CD8-positive, alpha-beta T cell (primary cell): ENCODE measurements at places on chromosomes 4 and X.
A peak's percentile ranks its signal among the peaks of the same experiment; 100 is the strongest.

DNA sequence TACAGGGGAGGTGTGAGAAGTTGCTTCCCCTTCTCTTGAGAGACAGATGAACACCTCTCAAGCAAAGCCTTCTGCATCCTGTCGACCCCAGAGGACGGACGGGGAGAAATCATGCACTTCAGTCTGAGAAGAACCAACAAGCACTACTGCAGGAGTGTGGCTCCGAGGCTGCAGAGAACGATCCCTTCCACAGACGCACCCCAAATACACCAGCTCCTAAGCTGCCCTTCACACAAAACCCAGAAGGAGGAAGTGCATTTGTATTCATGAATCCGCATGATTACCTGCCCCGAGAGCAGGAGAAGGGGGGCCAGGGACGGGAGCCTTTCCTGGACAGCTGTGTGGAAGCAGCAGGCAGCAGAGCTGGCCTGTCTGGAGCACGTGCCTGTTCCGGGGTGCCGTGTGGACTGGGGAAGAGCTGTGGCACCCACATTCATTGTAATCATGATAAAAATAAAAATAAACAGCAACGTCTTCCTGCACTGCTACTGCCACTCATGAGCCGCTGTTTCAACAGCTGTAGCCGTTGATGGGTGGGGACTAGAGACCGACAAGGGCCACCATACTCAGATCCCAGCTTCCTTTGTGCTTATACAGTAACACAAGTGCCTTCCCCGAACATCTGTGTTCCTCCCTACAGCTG, 42.9 kb downstream of the ACSL1 start:
- DNase-seq = no peak

- no peak for DNase-seq
Observed at GRCh38 chrX:50161127-50161526, 39.7 kb downstream of the AKAP4 start.

DNA sequence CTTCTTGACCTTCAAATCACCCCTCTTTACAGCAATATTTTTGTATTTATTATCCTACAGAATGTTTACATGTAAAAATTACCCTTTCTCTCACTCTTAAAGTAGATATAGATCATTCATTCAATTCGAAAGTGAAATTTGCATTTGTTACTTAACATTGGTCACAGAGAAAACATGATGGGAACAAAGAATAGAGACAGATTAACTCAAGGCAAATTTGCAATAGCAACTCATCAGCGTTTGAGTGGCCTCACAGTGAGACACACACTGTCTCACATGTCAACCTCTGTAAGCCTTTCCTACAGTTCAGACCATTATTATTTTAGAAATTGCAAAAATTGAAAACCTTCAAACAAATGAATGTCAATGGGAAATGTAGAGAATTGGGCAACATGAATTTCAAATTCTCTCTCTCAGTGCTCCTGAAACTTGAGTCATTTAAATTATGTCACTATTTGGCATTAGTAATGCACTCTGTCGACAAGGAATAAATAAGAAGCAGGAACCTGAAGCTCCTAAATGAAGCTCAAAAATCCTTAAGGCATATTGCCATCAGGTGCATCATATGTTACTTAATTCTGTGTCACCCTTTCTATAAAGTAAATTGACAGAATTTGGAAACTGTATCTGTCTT, 148.3 kb upstream of the ANXA10 start:
- no peak for DNase-seq

DNA sequence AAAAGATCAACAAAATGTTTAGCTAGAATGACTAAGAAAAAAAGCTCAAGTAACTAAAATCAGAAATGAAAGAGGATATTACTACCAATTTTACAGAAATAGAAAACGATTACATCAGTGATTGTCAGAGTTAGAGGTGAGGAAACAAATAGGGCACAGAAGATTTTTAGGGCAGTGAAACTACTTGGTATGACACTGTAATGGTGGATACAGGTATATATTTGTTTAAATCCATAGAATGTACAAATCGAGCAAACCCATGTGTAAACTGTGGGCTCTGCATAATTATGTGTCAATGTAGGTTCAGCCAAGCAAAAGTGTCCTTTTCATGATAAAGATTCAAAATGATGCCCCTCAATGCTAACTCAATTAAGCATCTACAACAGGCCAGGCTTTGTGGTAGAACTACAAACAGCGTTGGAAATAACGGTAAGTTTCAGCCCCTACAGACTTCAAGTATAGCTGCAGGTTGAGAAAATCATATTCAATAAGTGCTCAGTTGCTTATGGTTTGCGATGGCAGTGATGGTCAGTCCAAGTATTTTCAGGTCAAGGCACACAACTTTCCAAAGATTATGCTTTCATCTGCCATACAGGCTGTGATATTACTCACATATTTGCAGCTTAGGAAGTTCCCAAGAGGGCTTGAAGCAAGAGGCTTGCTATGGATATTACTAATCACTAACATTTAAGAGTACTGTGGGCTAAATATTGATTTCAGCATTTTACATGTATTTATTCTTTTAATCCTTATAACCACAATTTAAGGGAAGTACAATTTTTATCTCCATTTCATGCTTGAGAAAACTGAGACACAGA, 158.6 kb downstream of the TET2 start:
- no peak for DNase-seq

DNA sequence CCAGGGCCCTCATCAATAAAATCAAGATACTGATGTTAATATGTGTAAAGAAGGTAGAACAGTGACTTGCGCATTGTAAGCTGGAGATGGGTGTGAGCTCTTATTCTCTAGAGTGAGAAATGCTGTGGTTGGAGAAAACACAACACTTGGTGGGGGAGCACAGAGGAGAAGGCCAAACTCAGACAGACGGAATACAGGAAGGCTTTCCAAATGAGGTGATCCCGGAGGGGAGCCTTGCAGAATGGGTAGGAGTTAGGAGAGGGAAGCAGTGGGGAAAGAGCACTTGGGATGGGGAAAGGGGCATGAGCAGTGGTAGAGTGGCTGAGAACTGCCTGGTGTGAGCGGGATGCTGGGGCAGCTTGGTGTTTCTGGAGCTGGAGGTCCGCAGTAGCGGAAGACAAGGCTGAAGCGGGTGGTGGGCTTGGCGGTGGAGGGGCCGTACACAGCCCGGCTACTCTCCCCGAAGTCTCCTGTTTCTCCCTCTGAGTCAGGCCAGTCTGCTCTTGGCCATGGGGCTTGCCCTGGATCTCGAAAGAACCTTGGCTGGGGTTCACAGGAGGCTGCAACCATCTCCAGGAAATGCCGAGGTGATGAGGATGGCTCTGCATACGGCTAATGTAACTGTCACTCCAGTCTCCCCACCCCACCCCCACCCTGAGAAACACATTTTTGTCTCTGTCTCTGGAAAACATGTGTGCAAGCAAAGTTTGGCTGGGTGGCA, 11.3 kb upstream of the PLAC1 start:
- DNase-seq = no peak

- no peak for DNase-seq
Observed at GRCh38 chr4:130249002-130249401, 1153.0 kb downstream of the C4orf33 start.

GRCh38 chrX:17923546-17923945, 62.4 kb upstream of the RAI2 start:
- DNase-seq = no peak

- peak; percentile 63 for DNase-seq
Observed at GRCh38 chr4:8201321-8201781, 2.3 kb downstream of the SH3TC1 start.

DNA sequence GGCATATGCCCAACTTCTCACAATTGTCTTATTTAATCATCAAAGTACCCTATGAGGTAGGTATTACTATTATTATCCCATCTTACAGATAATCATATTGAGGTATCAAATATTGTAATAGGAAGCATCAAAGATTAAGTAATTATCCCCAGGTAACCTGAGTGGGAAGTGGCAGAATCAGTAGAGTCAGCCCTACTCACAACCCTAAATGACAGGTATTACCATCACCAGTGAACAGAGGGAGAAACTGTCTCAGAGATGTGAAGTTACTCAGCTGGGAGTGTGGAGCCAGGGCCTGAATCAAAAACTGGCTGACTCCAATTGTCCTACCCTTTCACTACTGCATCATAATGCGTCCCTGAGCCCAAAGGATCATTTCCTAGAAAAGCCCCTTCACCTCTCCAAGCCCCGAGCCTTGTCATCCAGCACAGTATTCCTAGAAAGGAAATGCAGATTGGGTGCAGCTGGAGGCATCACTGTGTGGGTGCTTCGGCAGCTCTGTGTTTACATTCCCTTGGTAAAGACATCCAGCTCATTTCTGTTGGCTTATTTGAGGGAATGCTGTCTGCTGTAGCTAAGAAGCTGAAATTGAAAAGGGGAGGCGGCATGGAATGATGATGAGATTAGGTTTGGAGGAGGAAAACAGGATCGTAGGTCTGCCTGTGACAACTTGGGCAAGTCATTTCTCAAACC, 72.8 kb downstream of the DHX15 start:
- DNase-seq = no peak

DNA sequence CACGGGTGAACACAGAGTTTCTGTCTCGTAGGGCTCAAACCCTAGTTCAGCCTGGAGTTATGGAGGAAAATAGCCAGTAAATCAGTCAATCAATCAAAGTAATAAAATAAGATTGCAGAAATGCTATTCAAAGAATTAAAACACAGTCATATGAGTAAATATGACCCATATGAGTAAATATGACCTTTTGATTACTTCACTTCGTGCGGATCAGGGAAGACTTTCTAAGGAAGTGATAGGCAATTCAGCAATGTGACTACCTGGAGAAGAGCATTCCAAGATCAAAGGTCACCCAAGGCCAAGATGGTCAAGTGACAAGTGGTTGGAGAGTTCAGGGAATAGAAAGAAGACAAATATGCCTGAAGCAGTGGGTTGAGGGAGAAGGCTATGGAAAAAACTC, 722.6 kb downstream of the ADGRL3 start:
- DNase-seq = no peak
